ENCODE measurements at places on chromosomes 7 and 10. TPM values are rescaled to one million over a fixed set of nuclear protein-coding genes. Genes with fewer than 3 reads are reported as not detected.

DNA sequence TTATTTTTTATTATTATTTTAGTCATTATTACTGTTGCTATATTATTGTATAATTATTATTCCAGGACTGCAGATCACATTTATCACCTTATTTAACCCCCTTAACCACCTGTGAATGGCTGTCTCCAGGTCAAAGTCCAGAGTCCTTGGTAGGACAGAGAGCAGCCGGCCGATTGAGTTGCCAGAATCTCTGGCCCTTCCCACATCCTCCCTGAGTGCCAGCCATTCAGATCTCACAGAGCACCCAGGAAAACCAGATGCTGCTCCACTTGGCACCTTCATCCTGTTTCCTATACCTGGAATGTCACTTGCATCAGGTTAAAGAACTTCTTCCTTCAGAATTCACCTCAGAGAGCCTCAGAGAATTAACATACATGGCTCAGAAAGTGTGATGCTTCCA lies 101.1 kb downstream of the ELAPOR2 start:
- DNase-seq: no peak

GRCh38 chr10:3468919-3469638 lies 296.5 kb upstream of the PITRM1 start:
- no peak for DNase-seq

DNA sequence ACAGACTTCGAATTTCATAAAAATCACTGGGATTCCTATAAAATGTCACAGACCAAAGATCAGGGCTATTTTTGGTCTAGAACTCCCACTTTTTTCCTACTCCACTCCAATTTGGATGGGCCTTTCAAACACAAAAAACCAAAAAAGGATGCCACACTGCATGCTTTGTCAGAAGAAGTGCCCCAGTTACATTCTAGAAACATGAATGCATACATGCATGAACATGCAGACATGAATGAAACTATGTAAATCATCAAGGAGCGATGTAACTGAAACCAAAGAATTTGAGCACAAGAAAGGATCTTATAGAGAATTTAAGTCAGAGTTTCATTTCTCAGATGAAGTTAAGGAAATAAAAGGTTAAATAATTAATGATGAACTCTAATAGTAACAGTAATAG lies 31.8 kb upstream of the FAM133B start:
- no peak for DNase-seq

The UTF1 gene
- 0.56 TPM for total RNA-seq

The ARHGAP22 gene
- total RNA-seq: 0.37 TPM

The PRKG1 gene
- not detected for total RNA-seq

The UPF2 gene
- total RNA-seq: 40.5 TPM
